ENCODE measurements at places on chromosomes 6 and 20.

DNA sequence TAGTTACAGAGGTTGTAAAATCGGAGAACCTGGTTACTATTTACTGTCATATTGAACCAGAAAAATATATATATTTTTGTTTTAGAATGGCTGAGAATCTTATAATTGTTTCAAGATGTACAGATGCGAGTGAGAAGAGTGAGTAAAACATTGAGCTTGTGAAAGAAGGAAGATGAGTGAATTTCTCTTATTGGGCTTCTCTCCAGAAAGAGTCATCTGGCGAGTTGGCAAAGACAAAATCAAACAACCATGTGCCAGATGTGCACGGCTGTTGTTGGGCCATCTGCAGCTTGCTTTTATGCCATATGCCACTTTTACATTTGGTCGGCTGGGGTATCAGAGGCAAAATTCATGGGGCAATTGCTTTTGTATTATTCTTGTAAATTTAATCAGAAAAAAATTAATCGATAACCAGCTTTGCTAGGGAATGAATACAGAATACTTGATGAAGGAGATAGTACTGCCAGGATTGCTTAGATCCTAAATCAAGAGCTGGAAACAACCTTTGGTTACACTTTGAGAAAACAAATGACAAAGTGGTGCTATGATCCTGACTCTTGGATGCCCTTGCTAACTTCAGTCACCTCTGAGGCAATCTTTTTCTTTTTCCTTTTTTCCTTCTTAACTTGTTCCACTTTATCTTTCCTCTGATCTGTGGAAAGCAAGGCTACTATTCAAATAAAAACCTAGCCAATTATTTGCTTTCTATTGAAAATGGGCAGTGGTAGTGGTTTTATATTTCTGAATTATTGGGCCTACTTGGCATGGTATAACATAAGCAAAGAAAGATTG lies 97.1 kb upstream of the GRIK2 start:
- DNase-seq, result no peak

DNA sequence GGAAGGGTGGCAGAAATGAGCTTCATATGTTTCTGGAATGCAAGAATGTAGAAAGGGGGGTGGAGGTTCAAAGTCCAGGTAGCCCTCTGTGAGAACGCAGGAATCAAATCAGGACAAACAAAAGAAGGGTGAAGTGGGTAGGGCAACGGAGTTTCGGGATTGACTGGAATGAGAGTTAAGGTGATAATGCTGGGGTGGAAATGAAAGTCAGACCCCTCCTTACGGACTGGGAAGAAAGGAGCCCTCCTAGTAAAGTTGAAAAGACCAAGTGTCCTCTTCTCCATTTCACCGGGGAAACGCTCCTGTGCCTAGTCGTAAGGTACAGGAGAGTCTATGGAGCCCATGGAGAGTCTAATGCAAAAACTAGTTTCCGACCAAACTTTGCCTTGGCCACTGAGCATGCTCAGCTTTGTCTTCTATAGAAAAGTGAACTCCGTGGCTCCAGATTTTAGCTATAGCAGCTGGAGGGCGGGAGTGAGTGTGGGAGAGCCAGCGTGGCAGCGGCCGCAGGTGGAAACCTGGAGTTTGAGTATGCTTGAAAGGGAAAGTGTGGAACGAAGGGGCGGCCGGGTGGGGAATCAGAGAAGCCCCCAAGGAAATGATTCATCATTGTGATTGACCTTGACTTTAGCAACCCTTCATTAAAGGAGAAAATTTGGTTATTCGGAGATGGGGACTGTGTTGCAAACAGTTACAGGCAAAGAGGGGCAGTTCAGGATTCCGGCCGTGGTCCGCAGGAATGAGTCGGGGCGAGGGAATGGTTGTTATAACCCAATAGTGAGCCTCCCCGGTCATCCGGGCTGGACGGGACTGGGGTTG lies 1.3 kb upstream of the LRRC1 start:
- DNase-seq, result peak; percentile 48

- DNase-seq, result peak; percentile 50
Measured at GRCh38 chr6:143598466-143599080, 79.2 kb upstream of the PHACTR2 start.

GRCh38 chr6:13074415-13075140 lies 253.8 kb downstream of the TBC1D7 start:
- no peak for DNase-seq

- DNase-seq, result no peak
Measured at GRCh38 chr20:63072231-63072791, 65.5 kb upstream of the BHLHE23 start.

GRCh38 chr6:136525586-136526195 lies 24.5 kb downstream of the MAP7 start:
- no peak for DNase-seq

DNA sequence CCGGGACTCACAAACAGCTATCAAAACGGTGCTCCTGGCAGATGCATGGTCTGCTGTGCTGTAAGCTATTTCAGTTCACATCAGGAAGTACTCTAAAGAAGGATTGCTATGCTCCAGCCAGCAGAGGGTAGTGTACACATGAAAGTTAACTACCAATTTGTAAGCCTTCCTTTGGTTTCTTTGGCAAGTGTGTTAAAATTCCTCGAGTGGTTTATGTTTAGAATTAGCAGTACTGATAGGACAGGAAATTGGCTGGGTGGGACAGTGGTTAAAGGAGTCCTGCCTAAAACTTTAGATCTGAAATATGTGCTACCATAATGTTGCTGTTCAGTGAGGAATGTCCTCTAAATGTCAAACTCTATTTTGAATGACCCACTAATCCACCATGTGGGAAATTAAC lies 47.4 kb downstream of the TRMT11 start:
- DNase-seq, result no peak

GRCh38 chr6:148846778-148847761 lies 100.2 kb downstream of the UST start:
- no peak for DNase-seq

GRCh38 chr6:5341845-5342244 lies 80.5 kb downstream of the FARS2 start:
- DNase-seq, result no peak

All from CD4-positive, alpha-beta T cell treated with Interleukin-10 for 1 hour (primary cell).